NCI-H226 (cell line): ENCODE measurements at places on chromosomes 7 and 10.

GRCh38 chr7:37074370-37074769 is 350.1 kb upstream of the AOAH start:
- DNase-seq: no peak

GRCh38 chr7:123782071-123782798 is 33.4 kb upstream of the WASL start:
- peak; percentile 57 for DNase-seq

DNA sequence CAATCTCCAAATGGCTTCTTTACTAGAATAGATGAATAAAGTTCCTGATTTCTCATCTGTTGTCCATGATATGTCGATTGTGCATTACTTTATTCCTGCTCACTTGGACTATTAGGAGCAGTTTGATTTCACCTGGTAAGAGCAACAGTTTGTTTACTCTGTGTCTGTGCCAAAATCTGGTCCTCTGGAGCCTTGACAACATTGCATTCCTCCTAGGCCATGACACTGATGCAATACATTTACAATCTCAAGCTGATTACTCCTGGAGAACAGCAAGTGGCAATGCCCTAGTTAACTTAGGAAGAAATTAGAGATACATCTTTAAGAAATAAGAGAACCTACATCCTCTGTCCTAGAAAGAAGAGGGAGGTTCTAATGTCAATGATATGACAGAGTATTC is 71.8 kb downstream of the SGCE start:
- DNase-seq: no peak

DNA sequence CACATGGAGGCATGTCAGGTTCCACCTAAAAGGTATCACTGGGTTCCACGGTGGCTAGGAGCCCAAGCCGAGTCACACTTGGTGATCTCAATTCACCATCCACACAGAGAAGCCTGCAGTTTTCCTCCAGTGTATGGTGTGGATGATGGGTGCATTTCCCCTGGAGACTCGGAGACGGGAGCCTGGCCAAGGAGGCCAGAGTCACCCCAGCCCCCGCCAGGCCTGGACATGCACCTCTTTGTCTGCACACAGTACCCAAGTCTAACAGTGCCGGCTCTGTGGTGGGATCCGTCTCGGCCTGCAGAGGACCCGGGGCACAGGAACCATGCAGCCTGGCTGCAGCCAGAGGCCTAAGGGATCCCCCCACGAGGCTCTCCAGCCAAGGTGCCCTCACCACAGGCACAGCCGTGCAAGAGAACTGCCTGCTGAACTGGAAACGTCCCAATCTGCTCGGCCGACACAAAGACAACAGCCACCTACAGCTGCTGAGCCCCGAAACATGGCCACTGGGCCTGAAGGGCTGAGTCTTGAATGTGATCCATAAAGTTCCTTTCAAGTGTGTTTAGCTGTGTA is 75.2 kb downstream of the DIP2C start:
- DNase-seq: no peak

DNA sequence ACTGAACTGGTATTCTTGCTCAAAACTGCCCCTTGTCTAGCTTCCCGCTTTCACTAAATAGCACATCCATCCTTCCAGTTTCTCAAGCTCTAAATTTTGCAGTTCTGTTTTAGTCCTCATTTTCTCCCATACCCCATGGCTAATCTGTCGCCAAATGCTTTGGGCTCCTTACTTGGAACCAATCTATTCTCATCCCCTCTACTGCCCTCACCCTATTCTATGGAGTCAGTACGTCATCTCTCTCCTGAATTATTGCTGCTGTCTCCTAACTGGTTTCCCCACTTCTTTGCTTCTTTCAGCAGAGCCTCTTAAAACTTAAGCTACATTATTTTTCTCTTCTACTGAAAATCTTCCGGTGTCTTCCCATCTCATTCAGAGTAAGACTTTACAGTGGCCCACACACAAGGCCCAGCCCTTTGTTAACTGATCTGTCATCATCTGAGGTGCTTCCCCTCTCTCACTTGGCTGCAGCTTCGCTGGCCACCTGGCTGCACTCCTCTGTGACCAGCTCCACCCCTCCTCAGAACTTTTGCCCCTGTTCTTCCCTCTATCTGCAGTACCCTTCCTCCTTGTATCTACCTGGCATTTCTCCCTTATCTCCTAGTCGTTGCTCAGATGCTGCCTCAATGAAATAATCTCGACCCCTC is 9.9 kb downstream of the STARD3NL start:
- DNase-seq: no peak
